ENCODE measurements at places on chromosomes 3 and 15.

DNA sequence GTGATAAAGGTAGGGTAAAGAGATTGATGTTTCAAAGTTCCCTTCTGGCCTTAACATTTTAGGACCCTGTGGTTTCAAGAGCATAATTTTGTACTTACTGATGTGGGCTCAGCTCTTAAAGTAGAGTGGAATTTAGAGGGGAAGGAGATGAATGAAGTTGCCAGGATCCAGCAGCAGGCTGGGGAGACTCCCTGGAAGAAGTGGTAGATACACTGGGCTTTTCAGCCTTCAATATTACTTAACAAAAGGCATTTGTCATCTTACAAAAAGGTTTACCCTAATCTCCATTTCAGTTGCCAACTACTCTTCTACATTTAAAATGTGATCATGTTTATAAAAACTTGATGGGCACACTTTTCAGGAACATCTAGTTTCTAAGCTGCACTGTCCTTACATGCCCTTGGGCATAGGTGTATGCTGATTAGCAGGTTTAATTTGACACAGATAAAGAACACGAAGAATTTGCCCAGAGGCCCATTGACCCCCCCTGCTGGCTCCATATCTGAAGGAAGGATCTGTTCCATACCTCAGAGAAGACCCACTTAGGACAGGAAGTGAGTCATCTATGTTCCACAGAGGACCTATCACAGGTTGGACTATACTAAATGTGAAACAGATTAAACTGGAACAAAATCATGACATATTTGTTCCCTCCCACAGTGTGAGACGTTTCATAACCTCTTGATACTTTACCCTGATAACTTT, 93.0 kb upstream of the LPP start:
- DNase-seq: peak; percentile 47

- DNase-seq: no peak
These were observed 120.7 kb upstream of the WNT5A start for GRCh38 chr3:55607844-55608243.

GRCh38 chr3:9024341-9024740, 61.1 kb upstream of the RAD18 start:
- no peak for DNase-seq

- no peak for DNase-seq
These were observed 4.6 kb downstream of the TMEM212 start for GRCh38 chr3:171847595-171848259.

GRCh38 chr15:65938604-65939003, 69.3 kb downstream of the RAB11A start:
- no peak for DNase-seq

DNA sequence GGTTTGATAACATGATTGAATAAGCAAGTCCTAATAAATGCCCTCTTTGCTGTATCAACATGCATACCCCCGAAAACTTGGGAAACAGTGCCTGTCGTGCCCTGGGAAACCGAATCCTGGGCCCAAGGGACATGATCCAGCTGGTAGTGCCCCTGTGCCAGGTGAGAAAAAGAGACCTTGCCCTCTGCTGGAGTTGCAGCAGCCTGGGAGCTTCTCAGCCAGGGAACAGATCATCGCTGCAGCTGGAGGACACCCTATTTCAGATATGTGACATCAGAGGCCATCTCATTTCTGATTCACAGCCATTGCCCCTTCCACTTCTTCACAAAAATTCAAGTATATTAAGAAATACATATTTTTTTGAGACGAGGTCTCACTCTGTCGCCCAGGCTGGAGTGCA, 32.3 kb downstream of the STOML1 start:
- DNase-seq: no peak

DNA sequence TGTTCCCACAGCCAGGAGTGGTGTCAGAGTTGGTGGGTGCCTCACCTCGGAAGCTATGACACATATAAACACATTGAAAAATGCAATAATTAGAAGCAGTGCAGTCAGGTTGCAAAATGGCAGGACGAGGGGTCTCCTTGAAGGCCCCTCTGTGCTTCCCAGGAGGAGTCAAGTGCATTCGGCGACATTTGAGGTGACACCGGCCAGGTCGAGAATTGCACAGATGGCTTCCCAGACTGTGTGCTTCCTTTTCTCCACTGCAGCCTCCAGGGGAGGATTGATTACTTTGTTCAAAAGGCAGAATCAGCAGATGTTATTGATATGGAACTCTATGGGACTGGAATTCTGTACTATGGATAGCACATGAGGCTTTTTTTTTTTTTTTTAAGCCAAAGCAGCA, 163.2 kb downstream of the MINAR1 start:
- DNase-seq: no peak

- no peak for DNase-seq
These were observed 108.1 kb upstream of the AADACL2 start for GRCh38 chr3:151625586-151625985.

GRCh38 chr3:58588030-58588614, 10.9 kb upstream of the FAM107A start:
- DNase-seq: peak; percentile 51

DNA sequence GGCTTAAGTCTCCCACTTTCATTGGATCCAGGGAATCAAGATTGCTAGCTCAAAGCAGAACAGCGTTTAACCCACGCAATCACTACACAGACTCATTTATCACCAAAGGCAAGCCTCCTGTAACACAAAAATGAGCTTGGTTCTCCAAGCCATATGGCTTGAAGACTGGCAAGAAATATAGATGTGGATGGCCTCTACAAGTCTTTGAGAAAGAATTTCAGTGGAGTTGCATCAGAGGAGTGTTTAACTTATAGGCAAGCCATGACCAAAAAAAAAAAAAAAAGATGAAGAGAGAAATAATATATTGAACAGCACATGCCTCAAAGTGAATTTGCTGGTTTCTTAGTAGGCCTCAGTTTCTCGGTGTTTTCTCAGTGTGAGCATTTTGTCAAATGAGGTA, 27.3 kb downstream of the PDZRN3 start:
- no peak for DNase-seq

GRCh38 chr3:47645551-47645950, 66.9 kb upstream of the CSPG5 start:
- DNase-seq: peak; percentile 27

DNA sequence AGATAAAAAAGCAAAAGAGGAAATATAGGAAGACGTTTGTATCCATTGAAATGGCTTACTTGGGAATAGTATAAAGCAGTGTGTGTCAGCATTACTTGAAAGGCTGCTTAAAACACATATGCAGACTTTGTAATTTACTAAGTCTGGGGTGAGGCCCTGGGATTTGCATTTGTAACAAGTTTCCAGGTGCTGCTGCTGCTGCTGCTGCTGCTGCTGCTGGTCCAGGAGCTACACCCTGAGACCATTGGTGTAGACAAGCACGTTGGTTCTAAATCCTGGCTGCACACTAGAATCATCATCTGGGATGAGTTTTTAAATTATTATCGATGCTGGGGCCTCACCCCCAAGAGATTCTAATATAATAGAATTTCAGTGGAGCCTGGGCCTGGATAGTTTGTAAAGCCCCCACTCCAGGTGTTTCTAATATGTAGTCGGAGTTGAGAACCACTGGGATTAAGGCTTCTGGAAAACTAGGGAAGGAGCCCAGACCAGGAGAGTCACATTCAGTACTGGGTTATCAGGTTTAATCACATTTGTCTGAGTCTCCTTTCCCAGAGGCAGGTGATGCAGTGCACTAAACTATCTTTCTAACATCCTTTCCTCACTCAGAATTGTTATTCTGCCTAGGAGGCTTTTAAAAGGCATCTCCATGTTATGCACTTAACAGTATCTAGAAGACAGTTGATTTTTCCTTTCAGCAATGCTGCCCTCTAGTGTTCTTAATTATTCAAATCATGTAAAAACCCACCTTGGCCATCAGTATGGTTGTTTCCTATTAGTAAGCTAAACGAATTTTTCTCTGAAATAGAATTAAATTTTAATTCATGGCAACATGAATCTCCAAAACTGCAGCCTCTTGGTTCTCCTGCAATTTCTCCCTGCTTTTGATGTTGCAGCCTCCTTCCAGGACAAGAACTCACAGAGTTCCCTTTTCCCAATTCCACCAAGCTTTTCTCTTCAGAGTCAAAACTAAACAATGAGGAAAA, 45.4 kb downstream of the SSR3 start:
- DNase-seq: peak; percentile 73

DNA sequence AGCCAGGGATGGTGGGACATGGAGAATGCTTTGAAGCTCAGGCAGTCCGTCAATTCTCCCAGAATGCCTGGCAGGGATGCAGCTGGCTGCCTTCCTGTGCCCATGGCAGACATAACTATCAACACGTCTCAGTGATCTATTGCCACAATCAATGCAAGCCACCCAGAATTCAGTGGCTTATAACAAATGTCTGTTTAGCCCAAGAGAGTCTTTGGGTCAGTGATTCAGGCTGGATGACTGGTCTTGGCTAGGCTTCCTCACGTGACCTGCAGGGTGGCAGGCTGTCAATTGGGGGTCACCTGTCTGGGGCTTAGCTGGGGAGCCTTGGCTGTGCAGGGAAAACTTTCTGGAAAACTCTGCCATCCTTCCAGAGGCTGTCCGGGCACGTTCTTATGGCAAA, 213.1 kb upstream of the LRRFIP2 start:
- peak; percentile 8 for DNase-seq

DNA sequence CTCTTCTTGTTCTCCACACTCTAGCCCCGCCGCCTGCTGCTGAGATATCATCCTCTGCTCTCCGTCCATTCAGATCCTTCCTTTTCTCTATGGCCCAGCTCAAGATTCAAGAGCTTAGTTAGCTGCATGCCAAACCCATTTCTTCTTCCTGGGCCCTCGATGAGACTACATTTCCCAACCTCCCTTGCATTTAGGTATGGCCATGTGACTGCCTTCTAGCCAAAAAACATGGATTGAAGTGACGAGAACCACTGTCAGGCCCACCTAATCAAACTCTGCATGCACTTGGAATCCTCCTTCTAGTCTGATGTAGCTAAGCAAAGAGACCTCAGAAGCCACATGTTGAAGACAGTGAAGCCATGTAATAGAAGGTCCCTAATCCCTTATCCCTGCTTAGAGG, 308.2 kb downstream of the VPS13C start:
- DNase-seq: no peak

DNA sequence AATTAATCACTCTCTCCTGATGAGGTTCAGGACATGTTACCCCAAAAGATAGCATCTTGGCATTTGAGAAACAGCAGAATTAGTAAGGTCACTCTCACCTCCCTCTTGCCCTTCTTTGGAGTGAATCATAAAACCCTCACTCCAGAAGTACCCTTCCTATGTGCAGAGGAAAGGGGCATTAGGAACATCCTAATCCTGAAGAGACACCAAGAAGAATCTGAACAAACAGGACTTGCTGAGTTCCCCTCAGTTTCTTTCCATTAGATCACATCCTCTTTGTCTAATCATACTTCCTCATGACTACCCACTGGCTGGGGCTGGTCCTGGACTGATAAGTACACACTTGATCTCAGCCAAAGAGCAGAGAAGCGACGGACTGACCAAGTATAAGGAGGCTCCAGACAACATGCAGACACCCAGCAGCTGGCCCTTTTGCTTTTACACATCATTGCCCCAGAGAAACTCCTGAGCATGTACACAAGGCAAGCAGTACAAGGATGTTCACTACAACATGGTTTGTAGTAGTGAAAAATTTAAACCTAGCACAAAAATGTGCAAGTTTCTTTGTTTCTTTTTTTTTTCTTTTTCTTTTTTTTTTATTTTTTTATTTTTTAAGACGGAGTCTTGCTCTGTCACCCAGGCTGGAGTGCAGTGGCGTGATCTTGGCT, 15.0 kb upstream of the TM6SF1 start:
- peak; percentile 17 for DNase-seq

DNA sequence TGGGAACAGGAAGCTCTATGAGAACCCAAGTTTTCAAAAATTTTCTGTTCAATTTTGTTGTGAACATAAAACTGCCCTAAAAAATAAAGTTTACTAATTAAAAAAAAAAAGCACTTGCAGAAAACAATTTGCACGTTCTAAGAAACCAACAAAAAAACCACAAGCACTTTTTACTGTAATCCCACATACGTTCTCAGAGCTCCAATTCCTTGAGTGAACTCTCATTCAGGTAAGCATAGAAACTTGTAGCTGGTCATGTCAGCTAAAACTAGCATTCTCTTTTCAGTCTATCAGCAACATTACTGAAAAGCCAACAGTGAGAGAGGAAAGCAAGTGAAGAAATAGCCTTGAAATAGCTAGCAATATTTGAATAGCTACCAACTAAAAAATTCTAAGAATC, 11.5 kb upstream of the TMF1 start:
- DNase-seq: no peak

GRCh38 chr3:114846779-114847178, 300.3 kb downstream of the ZBTB20 start:
- DNase-seq: peak; percentile 57

DNA sequence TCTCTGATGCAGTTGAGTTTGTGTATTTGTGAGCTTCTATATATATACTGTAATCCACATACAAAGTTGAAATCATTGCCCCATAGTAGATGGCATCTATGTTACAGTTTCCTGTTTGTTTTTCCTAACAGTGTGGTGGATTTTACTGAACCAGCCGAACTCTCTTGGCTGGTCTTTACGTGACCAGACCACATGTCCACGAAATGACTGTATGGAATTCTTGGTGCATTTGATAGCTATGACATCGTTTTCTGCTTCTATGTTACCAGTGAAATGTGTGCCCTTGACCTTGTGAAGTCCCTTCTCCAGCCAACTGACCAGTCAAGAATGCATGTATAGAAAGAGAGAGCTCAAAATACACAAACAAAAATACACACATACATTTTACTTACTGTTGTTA, 1.8 kb downstream of the KCNMB2 start:
- no peak for DNase-seq

DNA sequence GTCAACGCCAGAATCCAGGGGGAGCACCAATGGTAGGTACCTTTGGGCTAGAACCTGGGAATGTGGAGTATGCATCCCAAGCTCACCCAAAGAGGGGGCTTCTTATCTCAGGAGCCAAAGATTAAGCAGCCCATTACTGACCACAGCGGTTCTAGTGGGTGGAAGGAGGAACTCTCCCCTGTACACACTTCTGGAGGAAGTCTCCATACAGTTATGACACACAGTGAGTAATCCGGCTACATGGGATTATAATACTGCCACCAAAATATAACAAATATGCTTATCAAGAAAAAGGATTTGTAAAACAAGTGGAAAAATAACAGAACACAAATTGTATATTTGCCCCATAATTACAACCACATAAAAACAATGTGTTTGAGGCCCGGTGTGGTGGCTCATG, 8.4 kb downstream of the MYO1E start:
- peak; percentile 62 for DNase-seq

GRCh38 chr3:34213478-34213877, 415.0 kb downstream of the PDCD6IP start:
- DNase-seq: no peak

DNA sequence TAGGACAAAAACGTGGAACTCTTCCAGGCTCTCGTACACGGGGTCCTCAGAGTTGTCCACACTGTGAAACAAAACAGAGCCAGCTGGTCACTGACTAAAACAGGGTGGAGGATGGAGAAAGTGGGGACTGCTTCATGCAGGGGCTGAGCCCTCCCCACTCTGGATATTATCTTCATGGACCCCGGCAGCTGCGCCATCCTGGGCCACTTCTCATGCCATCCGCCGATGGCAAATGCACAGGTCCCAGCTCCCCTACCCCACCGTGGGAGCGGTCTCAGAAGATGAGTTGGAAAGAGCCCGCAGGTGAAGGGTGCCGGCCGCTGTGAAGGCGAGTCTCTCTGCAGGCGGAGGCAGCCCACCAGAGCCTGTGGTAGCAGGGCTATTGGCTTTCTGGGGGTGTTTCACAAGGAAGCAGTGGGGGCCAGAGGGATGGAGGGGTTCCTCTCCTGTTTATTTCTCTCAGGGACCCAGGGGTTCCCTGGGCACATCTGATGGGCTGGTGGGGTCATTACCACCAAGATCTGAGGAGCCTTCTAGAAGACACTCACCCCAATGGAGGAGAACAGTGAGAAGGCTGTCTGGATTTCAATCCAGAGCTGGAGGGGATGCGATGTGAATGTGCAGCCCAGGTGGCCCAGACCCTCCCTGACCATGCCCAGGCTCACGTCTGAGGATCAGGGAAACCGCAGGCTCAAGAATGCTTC, 177.3 kb downstream of the KLF13 start:
- DNase-seq: no peak
